Left lung (tissue), 14 donors: ENCODE measurements at places on chromosomes 6 and 20. TPM values are rescaled to one million over a fixed set of nuclear protein-coding genes. Genes with fewer than 3 reads are reported as not detected.

GRCh38 chr20:33507461-33507860 is 17.6 kb downstream of the CBFA2T2 start:
- no peak for DNase-seq

GRCh38 chr6:12327391-12327790 is 37.2 kb downstream of the EDN1 start:
- no peak for DNase-seq

- no peak for DNase-seq
Observed at GRCh38 chr6:10894958-10895357, 8.1 kb downstream of the SYCP2L start.

DNA sequence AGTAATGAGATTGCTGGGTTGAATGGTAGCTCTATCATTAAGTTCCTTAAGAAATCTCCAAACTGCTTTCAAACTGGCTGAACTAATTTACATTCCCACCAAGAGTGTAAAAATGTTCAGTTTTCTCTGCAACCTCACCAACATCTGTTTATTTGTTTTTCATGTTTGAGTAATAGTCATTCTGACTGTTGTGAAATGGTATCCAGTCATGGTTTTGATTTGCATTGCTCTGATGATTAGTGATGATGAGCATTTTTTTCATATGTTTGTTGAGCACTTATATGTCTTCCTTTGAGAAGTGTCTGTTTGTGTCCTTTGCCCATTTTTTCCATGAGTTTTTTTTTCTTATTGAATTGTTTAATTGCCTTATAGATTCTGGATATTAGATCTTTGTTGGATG is 24.9 kb downstream of the DEFB125 start:
- DNase-seq = no peak

DNA sequence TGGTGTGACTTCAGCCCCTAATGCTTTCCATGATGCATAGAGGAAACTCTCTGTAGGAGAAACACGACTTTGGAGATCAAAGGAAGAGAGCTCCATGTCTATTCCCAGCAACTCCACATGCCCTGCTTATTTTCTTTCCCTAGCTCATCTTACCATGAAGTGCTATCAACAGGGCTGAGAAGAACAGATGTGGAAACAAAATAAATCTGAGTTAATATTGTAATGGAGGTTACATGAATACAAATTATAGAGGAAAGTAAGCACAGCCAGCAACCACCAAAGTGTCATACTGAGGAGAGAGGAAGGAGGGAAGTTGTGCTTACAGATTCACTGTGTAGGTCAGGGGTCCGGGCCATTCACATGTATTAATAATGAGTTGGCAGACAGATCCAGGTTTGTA is 157.5 kb downstream of the RFPL4B start:
- no peak for DNase-seq

GRCh38 chr20:11496380-11496779 is 421.3 kb upstream of the BTBD3 start:
- DNase-seq = no peak

DNA sequence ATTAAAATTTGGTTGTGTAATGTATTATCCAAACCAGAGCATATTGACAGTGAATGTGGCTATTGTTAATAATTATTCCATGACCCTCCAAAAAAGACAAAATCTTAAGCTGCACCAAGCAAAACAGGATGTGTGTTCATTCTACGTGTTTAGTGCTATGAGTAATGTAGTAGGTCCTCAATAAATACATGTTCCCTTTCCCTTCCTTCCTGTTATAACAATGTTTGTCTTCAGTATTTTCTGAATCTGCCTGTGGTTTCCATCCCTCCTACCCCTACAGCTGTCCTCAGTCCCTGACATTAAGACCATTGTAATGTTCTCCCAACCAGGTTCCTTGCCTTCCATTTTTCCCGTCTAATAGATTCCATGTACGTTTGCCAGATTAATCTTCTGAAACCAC is 163.8 kb downstream of the AIG1 start:
- DNase-seq = no peak

- DNase-seq = no peak
Observed at GRCh38 chr6:157679605-157680580, 143.2 kb upstream of the SNX9 start.

- no peak for DNase-seq
Observed at GRCh38 chr6:54053881-54054391, 57.3 kb upstream of the MLIP start.

- DNase-seq = no peak
Observed at GRCh38 chr6:169701311-169701953, 397 bp downstream of the WDR27 start.

- DNase-seq = no peak
Observed at GRCh38 chr20:64112691-64113443, 5.5 kb upstream of the NPBWR2 start.

DNA sequence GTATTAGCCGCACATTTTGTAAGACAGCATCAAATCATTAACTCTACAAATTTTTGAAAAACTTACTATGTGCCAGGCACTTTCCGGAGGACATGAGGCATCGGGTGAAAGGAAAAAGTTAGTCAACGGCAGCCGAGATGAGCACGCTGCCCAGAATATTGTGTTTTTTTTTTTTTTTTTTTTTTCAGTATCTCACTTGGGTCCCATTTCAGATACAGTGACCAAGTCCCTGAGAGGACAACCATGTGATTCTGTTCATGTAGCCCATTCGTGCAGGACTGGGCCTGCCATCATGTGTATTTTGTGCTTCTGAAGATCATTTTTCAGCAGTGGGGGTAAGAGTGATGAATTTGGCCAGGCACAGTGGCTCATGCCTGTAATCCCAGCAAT is 1.3 kb downstream of the SLA2 start:
- DNase-seq = no peak

DNA sequence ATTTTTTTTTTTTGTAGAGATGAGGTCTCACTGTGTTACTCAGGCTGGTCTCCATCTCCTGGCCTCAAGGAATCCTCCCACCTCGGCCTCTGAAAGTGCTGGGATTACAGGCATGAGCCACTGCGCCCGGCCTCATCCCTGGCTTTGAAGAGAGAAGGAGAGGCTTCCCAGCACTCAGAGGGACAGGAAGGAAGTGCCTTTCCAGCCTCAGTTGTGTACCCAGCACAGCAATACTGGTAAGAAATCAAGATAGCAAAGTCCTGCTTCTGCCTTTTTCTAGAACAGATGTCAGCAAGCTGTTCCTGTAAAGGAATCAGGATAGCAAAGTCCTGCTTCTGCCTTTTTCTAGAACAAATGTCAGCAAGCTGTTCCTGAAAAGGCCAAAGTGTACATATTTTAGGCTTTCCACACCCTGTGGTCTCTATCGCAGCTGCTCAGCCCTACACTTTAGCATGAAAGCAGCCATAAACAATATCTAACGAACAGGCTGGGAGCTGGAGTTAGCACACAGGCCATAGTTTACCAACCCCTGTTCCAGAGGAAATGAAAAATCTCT is 6.3 kb upstream of the PLTP start:
- no peak for DNase-seq

DNA sequence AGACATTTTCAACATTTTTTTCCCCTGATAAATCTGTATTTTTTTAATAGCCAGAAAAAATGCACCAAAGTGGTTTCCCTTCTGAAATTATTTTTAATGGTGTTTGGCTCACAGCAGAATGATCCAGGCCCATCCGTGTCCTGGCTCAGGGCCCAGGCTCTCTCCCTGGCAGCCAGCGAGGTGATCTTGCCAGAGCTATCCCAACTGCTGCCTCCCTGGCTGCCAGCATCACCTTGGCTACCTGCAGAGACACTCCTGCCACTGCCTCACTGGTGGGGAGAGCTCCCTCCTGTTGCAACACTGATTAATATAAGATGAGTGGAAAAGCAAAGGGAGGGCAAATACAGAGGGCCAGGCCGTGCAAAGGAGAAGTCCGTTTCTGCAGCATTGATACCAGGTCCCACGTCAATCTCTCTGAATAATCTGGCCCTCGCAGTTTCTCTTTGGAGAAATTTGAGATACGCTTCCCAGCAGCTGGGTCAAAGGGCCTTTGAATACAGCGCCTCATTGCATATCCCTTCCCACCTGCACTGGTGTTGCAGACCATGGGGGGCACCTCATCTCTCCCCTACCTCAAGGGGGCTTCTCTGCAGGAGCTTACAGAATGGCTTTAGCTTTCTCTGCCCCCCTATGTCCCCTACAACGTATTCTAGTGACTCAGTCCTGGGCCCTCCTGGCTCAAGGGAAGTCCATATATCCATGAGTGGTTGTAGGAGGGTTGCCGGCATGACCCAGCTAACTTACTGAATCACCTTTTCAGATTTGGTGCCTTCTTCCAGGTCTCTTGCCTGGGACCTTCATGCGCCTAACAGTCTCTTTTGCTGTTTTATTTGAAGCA is 12.8 kb upstream of the DSTN start:
- peak; percentile 39 for DNase-seq

- DNase-seq = no peak
Observed at GRCh38 chr6:136918706-136919105, 3.4 kb upstream of the SLC35D3 start.

GRCh38 chr6:43075670-43076463 is at the start of gene PTK7:
TSS of gene PTK7 (plus strand) at chr6:43076314. CDS start at chr6:43076489, 175 bp downstream.
- DNase-seq = peak; percentile 91

DNA sequence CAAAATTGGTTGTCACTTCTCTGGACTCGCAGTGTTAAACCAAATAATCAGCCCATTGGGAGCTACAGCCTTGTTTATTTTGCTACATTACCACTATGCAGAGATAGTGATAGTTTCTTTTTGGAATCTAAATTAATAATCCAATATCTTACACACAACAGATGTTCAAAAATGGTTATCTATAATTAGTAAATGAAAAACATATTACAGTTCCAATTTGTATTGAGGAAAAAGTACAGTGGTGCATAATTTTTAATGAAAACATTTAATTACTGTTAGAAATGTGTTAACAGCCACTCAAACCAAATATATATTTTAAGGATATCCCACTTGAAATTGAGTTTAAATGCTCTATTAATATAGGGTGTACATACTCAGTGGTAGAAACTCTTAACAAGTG is 327.3 kb upstream of the MARCKS start:
- DNase-seq = no peak

DNA sequence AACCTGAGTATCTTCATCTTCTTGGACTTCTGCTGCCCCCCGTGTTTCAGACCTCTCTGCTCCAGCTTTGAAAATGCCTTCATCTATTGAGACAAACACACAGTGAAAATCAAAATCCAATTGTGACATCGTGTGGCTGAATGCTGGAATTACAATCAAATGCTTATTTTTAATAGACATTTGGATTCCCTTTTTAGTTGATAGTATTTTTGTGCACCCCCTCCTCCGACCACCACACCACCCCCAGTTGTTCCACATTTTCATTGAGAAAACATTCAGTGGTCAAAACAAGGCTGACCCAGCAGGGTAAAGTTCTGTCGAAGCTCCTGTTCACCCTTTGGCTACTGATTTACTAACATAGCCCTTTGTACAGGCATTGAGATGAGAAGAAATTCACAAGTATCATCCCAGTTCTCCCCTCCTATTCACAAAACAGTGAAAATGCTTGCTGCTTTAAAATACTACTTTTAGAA is 79.0 kb downstream of the NRSN1 start:
- no peak for DNase-seq

- no peak for DNase-seq
Observed at GRCh38 chr6:157420497-157420896, 39.5 kb downstream of the ZDHHC14 start.

DNA sequence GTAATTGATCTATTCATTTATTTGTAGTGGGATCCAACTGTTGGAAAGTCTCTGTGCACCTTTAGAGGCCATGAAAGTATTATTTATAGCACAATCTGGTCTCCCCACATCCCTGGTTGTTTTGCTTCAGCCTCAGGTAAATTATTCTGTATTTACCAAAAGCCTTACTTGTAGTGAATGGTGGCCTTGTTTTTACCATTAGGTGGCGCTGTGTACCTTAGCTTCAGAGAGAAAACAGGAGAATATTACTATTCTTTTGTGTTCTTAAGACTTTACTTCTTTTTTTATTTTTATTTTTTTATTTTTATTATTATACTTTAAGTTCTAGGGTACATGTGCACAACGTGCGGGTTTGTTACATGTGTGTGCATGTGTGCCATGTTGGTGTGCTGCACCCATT is 23.7 kb downstream of the PEX7 start:
- DNase-seq = peak; percentile 63

- DNase-seq = peak; percentile 46
Observed at GRCh38 chr20:60053125-60053817, 95.0 kb downstream of the CDH26 start.

DNA sequence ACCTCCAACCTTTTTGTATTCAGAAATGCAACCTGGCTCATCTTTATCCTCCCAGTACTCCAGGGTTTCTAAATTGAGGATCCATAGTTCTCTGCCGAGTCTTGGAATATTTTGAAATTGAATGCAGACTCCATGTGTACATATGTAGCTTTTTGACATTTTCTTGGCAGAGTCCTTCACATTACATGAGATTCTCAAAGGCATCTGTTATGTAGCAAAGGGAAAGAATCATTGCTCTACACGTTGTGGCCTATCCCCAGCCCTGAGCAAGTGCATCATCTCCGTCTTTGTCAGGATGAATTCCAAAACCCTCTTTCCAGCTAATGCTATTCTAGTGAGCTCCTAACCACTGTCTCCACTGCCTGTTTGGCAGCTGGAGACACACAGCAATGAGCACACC is 742.9 kb downstream of the DHX35 start:
- no peak for DNase-seq

GRCh38 chr6:148138573-148138972 is 204.1 kb upstream of the SASH1 start:
- DNase-seq = no peak

DNA sequence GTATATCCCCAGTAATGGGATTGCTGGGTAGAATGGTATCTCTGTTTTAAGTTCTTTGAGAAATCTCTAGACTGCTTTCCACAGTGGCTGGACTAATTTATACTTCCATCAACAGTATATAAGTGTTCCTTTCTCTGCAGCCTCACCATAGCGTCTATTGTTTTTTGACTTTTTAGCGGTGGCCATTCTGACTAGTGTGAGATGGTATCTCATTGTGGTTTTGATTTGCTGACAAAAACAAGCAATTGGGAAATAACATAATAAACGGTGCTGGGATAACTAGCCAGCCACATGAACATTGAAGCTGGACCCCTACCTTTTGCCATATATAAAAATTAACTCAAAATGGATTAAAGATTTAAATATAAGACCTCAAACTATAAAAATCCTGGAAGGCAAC is 14.2 kb downstream of the OR2A4 start:
- DNase-seq = no peak

GRCh38 chr6:32082935-32083334 is 26.2 kb downstream of the TNXB start:
- no peak for DNase-seq

The RPP40 gene
- 12.2 TPM for polyA plus RNA-seq

The RBM39 gene
- 677 TPM for polyA plus RNA-seq

The ZNF391 gene
- 19.3 TPM for polyA plus RNA-seq

The BCL2L1 gene
- polyA plus RNA-seq = 58.7 TPM

The NKX2-4 gene
- not detected for polyA plus RNA-seq

The PSORS1C2 gene
- 0.17 TPM for polyA plus RNA-seq

The SLC44A4 gene
- 16.8 TPM for polyA plus RNA-seq

The XKR7 gene
- polyA plus RNA-seq = 0.10 TPM

The CAP2 gene
- 8.4 TPM for polyA plus RNA-seq

The SUN5 gene
- not detected for polyA plus RNA-seq

The BAG2 gene
- 6.0 TPM for polyA plus RNA-seq

The LCA5 gene
- 15.5 TPM for polyA plus RNA-seq

The BPIFB2 gene
- polyA plus RNA-seq = not detected

The RIPPLY2 gene
- not detected for polyA plus RNA-seq

The PRR18 gene
- 0.67 TPM for polyA plus RNA-seq

The WFDC2 gene
- 36.0 TPM for polyA plus RNA-seq

The TNFRSF6B gene
- 3.1 TPM for polyA plus RNA-seq

The ANKRD66 gene
- 2.9 TPM for polyA plus RNA-seq
